ENCODE measurements at places on chromosomes 7 and 10.

GRCh38 chr7:22202141-22202540, 154.8 kb downstream of the RAPGEF5 start:
- no peak for DNase-seq

- DNase-seq, result no peak
Measured at GRCh38 chr7:133804127-133804526, 323.0 kb upstream of the LRGUK start.

GRCh38 chr7:2488272-2488645, 12.1 kb upstream of the GRIFIN start:
- DNase-seq, result no peak

- DNase-seq, result peak; percentile 71
Measured at GRCh38 chr7:26664735-26665416, 199.5 kb downstream of the SKAP2 start.
